ENCODE measurements at places on chromosomes 6 and 20.

- DNase-seq, result no peak
Observed at GRCh38 chr6:168722397-168722796, 281.4 kb downstream of the SMOC2 start.

- no peak for DNase-seq
Observed at GRCh38 chr6:40700006-40700580, 112.9 kb upstream of the LRFN2 start.

- no peak for DNase-seq
Observed at GRCh38 chr20:31674895-31675827, 37.4 kb downstream of the COX4I2 start.

DNA sequence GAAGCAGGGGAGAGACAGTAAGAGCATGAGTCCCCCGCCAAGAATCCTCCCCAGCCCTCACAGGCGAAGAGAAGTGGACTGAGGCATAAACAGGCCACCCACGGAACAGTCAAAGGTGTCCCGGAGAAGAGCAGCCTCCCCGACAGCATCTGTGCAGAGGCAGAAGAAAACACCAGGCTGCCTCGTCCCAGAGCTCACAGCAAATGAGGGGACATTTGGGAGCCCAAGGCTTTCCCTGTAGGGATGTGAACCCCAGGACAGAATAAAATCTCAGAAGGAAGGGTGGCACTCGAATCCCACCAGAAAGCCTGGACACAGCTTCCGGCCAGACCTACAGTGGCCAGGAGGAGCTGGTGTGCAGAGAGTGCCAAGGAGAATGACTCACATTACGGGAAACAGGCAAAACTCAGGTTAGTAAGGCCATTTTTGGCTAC lies 90.4 kb downstream of the DLL1 start:
- no peak for DNase-seq

GRCh38 chr6:131026243-131026642 lies 36.8 kb downstream of the EPB41L2 start:
- DNase-seq, result no peak

- DNase-seq, result no peak
Observed at GRCh38 chr20:37316775-37317170, 27.3 kb downstream of the MANBAL start.

DNA sequence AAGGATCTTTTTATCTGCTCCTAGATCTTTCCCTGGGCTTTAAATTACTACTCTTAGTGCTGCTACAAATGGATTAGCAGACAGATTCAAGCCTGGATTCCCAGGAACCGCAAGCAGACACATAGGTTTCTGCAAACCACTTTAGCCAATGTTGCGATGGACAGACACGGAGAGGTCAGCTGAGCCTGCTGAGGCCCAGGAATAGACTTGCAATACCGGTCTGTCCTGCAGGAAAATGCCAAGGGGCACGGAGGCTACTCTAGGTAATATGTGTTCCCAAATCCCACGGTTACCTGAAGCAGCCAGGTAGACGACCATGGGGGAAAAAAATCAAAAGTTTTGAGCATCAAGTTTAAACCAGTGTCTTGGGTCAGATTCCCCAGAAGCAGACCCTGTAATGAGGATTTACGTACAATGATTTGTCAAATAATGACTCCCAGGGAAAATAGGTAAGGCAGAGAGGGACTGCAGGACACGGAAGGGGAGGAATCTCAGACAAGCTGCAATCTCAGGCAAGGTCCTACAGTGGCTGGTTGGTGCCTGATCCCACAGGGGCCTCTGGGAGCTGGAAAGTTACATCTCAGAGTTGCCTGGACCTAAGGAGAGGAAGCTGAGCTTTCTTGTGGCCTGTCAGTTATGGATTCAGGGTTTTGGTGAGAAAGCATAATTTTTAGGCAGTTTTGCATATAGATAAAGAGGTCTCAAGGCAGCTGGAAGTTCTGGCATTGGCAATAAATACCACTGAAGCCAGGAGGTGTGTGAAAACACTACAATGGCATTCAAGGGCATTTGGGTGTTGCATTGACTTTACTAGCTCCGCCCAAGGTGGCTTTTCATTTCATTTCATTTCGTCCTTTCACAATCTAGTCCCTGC lies 12.5 kb downstream of the OTOR start:
- no peak for DNase-seq

DNA sequence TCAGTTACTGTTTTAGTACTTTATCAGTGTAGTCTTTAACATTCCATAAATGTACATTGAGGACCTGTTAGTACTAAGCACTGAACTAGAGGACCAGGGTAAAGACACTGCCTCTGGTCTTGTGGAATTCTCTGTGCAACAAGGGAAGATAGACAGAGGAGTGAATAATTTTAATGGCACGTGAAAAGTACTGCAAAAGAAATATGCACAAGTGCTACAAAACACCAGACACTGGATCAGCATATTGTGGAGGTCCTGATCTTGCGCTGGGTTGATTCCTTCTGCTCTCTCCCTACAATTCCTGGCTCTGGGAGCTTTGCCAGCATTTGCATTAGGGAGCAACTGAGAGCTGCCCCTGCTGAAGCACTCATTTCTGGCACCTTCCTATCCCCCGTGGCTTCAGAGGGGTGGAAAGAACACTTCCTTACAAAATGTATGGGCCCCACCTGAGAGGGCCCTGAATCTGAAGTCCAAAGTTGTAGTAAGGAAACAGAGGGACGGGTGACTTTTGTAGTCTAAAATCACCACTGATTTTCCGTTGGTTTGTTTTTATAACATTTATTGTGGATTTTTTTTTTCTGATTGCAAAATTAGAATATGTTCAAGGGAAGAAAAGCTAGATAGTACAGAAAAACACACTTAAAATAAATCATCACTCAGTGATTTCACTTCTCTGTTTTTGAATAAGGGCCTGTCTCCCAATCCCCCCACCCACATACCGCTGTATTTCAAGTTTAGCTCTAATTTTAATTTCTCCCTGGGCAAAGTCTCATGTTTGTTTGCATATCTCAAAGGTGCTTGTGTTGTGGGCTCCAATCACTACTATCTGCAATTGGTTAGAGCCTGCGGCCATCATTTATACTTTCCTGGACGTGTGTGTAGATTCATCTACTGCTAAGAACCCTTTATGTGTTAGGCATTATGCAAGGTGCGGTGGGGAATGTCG lies 4.9 kb downstream of the PKIG start:
- DNase-seq, result no peak

DNA sequence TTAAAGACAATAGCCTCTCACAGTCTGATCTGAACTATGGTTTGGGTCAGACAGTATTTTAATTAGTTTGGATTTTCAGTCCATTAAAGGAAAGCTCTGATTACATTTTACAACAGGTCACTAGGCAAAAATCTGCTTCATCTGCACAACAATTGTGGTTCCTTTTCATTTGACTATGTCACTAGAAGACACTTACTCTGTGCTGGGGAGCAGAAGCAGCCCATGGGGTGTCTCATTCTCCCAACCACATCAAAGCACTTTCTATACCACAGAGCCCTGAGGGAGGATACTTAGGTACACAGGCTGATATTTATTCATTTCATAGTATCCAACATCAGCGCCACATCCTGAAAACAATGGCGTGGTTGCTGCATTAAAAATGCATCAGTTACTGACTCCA lies 36.6 kb upstream of the HDAC2 start:
- DNase-seq, result no peak

- no peak for DNase-seq
Observed at GRCh38 chr6:148523551-148523950, 180.9 kb downstream of the SASH1 start.

All from left renal cortex interstitium (tissue), 4 donors.